ENCODE measurements at places on chromosomes 6 and 20.

- no peak for DNase-seq
These were observed 532.1 kb upstream of the JAG1 start for GRCh38 chr20:11205769-11206362.

- DNase-seq = no peak
These were observed 122.6 kb upstream of the NOX3 start for GRCh38 chr6:155578251-155578650.

GRCh38 chr6:104623052-104623690 is 236.5 kb downstream of the HACE1 start:
- no peak for DNase-seq

- no peak for DNase-seq
These were observed 4.3 kb downstream of the MTCL3 start for GRCh38 chr6:127514773-127515227.

DNA sequence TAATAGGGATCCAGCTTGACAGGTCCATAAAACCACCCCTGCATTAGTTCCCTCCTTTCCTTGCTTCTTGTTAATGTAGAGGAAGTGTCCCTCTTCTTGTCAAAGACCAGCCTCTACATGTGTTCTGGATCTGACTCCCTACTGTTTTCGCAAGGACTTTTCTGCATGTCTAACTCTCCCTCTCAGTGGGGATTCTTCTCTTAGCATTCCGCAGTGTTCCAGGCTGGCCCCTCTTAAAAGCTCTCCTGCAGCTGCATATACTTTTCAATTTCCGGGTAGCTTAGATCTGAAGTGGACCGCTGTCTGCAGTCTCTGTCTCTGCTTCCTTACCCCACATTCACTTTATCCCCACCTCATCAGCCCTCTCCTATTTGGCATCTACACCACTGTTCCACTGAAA is 96.1 kb upstream of the MAN1A1 start:
- DNase-seq = no peak

DNA sequence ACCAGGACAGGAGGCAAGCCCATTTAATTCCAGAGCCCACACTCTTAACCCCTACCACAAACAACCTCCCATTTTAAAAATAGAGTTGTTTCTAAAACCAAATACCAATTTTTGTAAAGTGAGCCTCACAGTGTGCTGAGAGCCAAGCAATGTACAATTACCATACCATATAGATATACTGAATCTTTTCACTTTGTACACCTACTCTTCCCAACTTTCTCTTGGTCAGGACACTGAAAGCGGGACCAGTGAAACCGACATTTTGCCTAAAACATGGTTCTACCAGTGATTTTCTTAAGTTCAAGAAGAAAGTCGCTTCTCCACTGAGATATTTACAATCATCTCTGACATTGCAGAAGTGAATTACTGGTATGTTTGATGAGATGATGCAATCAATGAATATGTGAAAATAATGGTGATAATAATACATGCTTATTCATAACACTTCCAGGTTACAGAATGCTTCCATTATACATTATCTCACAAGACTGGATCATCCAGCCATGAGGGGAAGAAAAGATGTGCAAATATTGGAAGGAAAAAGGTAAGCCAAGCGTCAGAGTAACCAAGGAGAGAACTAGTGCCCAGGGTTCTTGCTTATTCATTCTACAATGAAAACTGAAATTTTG is 74.1 kb downstream of the HIVEP2 start:
- no peak for DNase-seq

GRCh38 chr6:111482959-111483735 is at the start of gene REV3L:
Gene REV3L, minus strand, starts transcription at chr6:111483218. Its CDS starts 330 bp downstream, at chr6:111482888.
- DNase-seq = no peak

DNA sequence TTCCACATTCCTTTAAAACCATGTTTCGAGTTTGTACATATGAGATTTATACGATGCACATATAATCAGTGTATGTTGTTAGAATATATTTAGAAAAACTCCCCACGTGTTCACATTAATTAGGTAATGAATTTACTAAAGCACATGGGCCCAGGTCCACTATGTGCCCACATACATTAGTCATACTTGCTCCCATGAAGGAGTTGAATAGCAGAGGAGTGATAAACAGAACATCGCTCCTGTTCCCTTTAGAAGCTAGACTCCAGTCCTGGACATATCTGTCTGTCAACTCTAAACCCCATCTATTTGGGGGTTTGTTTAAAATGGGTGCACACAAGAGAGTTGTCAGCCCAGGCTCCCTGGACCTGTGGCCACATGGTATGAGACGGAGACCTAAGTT is 108.1 kb upstream of the TIAM2 start:
- no peak for DNase-seq

- no peak for DNase-seq
These were observed 82.0 kb downstream of the PKIB start for GRCh38 chr6:122692175-122692598.
